ENCODE measurements at places on chromosomes 5 and 9.

DNA sequence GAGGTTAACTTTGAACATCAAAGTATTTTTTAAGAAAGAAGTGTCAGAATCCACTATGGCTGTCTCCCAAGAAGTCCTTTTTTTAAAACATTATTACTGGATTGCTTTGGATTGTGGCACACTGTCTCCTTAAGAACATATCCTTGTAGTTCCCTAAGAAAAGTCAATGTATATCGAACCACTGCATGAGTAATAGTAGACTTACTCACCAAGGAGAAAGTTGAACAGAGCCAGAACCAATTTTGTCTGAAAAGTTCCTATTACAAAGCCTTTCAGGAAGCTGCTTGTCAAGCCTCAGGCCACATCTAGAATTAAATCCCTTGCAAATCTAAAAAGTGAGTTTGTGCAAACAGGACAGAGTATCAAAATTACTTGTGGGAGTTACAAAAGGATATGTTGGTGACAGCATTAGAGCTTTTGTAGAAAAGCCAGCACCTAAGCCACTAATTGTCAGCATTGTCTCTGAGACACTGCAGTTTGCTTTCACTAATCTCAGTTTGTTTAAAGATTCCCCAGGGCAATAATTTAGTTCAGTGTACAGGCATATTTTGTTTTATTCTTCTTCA lies 195.4 kb downstream of the MPDZ start:
- no peak for DNase-seq

DNA sequence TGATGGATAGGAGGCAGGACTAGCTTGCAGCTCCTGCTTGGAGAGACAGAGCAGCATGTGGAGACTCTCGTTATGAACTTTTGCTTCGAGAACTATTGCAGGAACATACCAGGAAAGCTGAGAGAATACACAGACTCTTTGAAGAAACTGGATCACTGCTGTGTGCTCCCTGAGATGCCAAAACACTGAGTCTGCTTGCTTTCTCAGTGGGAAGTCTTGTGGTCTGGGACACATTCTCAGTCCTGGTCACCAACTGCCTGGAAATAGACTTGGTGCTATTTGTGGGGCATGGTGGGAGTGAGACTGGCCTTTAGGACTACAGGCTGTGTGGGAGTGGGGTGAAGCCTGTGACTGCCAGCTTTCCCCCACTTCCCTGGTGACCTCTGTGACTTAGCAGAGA lies 252.6 kb downstream of the MED10 start:
- DNase-seq: no peak

- no peak for DNase-seq
Observed at GRCh38 chr5:176743868-176744583, 66.3 kb upstream of the UNC5A start.

DNA sequence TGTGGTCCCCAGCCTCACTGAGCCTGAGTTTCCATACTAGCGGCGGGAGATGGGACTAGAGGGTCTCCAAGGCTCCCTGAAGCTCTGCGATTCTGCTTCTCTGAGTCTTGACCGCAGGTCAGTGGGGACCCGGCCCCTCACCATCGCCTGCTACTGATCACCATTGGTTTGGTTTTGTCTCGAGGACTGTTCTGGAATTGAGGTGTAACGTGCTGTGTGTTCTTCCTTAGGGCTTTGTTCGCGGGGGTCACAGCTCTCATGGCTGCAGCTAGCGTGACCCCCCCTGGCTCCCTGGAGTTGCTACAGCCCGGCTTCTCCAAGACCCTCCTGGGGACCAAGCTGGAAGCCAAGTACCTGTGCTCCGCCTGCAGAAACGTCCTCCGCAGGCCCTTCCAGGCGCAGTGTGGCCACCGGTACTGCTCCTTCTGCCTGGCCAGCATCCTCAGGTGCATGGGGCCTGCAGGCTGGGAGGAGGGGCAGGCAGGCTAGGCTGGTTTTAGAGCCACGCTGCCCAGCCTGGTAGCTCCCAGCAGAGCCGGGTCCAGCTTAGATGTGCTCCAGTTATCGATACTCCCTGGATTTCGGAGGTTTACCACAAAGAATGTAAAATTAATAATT lies 12.3 kb downstream of the TRAF2 start:
- DNase-seq: no peak

GRCh38 chr5:124054564-124054963 lies 542.6 kb downstream of the CSNK1G3 start:
- no peak for DNase-seq

- no peak for DNase-seq
Observed at GRCh38 chr9:121651295-121652020, at the start of gene DAB2IP. TSS of gene DAB2IP (plus strand) at chr9:121651634. CDS start at chr9:121651776, 142 bp downstream.

- DNase-seq: no peak
Observed at GRCh38 chr9:76542360-76542759, 83.4 kb downstream of the GCNT1 start.

- no peak for DNase-seq
Observed at GRCh38 chr9:121500165-121500478, 478 bp upstream of the GGTA1 start.

GRCh38 chr9:136527721-136528710 lies 17.8 kb downstream of the NOTCH1 start:
- DNase-seq: no peak

DNA sequence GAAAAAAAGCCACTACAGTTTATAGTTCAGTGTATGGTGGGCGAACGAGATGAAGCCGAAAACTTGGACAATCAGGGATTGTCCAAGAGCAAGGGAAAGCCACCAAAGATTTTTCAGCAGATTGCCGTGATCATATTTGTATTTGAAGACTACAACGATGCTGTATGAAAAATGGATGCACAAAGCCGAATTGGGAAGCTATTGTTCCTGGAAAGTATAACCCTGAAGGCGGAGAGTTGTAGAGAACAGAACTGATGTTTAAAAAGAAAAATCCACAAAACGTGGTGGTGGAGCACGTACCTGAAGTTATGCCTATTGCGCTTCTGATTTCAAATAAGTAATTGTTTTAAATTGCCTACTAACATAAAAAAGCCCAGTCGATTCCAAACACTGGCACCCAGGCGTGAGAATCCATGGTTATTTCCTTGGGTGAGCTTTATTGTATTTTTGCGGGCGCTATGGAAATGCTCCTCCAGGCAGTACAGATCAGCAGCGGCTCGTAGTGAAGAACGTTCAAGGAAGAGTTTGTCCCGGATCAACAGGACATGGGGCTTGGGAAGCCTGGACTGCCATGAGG lies 772 bp upstream of the TARS1 start:
- no peak for DNase-seq

- DNase-seq: no peak
Observed at GRCh38 chr5:142952229-142952628, 182.1 kb downstream of the ARHGAP26 start.

DNA sequence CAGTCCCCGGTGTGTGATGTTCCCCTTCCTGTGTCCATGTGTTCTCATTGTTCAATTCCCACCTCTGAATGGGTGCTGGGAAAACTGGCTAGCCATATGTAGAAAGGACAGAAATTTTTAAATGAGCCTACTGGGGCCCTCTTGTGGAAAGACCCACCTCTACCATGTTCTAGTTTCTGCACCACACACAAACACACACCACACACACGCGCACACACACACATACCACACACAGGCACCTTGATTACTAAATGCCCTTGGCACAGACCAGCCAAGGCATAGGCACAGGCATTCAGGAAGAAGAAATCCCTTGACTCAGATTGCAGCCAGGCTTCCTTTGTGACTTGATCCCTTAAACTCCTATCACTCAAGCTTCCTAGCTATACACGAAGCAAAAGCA lies 60.5 kb downstream of the SIL1 start:
- no peak for DNase-seq

- no peak for DNase-seq
Observed at GRCh38 chr5:60718166-60718892, 18.4 kb upstream of the DEPDC1B start.

DNA sequence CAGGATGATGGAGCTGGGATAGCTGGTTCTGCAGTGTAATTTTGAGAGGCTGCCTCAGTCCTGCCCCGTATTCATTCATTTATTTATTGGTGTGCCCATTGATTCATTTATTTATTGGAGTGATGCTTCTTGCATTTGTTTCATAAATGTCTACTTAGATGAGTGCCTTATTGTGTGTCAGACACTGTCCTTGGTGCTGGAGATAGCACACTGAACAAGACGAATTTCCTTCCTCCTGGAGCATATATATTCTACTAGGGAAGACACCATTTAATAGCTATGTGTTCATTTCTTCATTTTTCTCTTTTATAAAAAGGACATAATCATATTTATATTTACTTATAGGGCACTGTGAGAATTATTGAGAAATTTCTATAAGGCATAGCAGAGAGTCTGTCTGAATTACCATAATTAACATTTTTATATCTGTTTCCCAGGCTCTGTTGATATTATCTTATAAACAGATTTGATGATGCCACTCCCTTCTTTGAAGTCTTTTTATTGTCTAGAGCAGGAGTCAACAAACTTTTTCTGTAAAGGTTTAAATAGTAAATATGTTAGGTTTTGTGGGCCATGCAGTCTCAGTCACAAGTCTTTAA lies 433.9 kb upstream of the ZNF608 start:
- no peak for DNase-seq

DNA sequence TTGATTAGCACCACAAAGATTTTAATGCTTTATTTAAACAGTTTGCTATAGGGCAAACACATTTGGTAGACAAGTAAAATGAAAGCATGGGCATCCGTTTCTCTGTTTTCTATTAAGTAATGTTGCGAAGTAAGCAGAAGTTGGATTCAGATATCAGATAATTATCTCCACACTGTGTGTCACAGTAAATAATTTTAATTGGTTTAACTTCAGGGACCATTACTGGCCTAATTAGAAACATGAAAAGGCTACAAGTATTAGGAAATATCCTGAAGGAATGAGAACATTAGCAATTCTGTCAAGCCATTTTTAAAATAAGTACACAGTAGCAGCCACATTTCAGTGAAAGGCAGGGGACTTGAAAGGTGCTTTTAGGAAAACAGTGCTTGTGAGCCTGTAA lies 975.4 kb downstream of the NR2F1-AS1 start:
- no peak for DNase-seq

DNA sequence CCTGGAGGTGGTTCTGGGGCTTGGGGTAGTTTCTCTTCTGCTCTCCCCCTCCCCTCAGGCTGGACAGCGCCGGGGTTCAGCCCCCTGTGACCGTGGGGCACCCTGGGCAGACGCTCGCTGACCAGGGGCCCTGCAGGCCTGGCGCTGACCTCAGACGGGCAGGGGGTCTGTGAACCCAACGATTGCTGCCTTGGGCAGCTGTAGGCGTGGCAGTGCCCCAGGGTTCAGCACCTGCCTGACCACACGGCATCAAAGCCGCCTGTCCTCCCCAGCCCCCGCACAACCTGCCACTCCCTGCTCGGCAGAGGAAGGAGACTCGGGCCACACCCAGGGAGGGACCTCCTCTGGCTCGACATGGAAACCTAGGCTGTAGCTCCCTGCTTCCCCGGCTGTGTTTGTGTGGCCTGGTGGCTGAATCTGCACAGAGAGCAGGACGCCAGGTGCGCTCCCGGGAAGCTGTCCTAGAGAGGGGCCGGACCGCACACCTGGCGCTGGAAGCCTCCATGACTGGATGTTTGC lies 12.2 kb downstream of the LCN12 start:
- no peak for DNase-seq

DNA sequence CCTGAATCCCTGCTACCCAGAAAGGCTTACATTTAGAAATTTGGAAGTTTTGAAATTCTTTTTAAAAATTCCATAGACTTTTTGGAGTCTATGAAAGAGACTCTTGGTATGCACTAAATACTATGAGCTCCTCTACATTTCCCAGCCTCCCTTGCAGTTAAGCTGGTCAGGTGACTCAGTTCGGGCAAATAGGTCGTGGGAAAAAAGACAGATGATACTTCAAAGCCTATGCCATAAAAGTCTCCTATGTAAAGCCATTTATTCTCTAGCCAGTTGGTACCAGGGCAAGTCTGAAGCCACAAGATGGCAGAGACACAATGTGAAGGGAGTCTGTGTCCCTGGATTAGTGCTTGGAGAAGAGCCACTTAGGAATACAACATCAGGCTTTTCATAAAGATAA lies 101.8 kb downstream of the BOD1 start:
- no peak for DNase-seq

- no peak for DNase-seq
Observed at GRCh38 chr5:369151-369868, 47.8 kb downstream of the AHRR start.

GRCh38 chr9:10678010-10678409 lies 65.2 kb upstream of the PTPRD start:
- no peak for DNase-seq

DNA sequence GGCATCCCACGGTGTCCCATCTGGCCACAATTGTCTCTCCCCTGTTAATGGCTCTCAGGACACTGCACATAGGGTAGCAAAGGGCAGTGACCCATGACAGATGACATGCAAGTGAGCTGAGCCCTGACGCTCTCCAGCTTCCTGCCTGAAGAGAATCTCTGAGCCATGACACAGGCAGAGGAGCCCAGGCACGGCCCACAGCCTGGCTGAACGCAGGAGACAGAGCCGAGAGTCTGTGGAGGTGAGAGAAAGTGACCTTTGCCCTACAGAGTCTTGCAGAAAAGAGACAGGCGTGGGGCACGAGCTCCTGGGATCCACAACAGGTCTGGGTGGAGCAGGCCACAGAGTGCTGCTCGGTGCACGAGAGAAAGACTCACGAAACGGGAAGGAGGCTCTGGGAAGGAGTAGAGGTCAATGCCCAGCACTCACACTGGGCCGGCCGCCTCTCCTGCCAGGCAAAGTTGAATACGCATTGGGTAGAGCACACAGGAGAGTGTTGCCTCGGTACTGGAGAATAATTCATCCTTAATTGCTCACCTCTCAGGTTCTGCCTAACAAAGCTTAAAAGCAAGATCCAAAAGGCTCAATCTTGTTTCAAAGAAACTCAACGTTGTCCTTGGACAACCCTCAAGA lies 90.3 kb downstream of the MRPL36 start:
- no peak for DNase-seq

DNA sequence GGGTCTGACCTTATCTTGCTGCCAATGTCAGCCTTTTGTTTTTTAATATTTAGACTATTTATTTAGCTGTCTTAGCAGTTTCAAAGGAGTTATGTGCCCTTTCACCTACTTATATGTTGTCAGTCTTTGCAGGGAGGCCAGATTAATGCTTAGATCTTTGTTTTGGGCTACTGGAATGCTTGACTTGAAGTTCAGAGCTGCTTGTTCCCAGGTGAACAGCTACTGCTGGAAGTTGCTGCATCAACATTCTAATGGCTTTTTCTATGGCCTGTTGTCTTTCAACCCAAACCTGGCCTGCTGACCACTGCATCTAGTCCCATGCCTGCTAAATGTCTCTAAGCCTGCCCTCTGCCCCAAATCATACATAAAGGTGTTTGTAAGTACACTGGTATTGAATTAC lies 3.0 kb downstream of the SLC22A5 start:
- DNase-seq: no peak

DNA sequence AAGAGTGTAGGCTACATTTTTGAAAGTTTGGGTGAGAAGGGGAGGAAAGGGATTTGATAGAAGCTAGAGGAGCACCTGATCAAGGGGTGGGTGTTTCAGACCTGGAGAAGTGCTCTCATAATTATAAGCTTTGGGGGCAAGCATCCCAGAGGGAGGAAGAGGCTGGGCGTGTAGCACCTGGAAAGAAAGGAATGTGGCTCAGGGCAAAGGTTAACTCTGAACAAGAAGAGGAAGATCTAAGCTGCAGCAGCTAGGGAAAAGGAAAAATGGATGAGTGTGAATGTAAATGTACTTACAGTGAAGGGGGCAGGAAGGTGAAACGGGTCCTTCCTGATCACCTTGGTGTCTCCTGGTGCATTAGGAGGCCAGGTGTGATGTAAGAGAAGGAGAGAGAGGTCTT lies 49.8 kb upstream of the ANKRD55 start:
- no peak for DNase-seq
